Activated naive CD8-positive, alpha-beta T cell treated with anti-CD3 and anti-CD28 coated beads for 36 hours (primary cell): ENCODE measurements at places on chromosomes 16 and 17.

DNA sequence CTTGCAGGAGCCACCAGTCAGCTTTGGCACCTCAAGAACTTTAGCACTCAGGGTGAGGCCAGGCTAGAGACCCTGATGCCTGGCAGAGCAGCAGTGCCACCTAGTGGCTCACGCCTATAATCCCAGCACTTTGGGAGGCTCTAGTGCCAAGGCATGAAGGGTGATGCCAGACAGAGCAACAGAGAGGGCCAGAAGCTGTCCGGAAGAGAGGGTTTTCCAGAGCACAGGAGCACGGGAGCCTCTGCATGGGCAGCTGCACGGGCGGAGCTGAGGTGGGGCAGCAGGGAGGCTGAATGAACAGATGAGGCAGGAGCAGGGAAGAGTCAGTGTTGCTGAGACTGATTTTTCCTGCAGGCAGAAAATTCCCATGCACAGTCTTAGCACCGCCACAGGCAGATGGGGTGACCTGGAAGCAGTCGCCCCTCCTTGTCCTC lies 38.9 kb downstream of the MYH3 start:
- DNase-seq = peak; percentile 66

GRCh38 chr17:29618272-29619065 lies 4.2 kb downstream of the CORO6 start:
- DNase-seq = no peak

DNA sequence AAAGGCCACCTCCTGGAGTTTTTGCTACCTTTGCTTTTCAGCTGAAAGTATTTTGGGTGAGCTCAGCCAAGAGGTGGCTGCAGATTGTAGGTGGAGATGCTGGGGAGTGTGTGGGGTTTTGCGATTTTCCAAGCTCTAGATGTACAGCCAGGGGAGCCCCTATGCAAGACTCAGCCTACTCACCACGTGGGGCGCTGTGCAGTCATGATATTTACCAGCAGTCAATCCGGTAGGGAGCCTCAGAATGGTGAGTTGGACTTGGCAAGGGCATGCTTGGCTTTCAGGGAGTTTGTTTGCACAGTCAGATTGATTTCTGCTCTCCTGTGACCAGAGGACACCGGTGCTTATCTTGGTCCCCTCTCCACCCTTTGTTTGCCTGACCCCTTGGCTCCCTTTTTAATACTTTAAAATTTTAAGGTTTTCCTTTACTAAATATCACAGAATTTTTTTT lies 175.3 kb downstream of the UTP18 start:
- DNase-seq = no peak

DNA sequence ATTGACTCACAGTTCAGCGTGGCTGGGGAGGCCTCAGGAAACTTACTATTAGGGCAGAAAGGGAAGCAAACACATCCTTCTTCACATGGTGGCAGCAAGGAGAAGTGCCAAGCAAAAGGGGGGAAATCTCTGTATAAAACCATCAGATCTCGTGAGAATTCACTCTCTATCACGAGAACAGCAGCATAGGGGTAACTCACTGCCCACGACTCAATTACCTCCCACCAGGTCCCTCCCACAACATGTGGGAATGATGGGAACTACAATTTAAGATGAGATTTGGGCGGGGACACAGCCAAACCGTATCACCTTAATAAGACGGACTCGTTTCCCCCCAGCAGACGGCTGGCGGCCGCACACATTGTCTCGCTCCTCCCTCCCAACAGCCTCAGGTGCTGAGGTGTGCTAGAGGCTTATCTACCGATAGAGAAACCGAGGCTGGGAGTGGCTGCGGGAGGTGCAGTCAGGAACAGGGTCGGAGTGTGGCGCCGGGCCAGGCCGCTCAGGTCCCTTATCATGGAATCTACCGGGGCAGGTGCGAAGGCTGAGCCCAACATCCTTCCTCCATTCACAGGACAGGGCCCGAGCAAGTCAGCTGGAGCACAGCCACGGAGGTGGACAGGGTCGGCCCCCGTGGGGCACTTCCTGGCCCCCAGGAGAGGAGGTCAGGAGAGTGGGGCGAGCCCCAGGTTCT lies 4.9 kb upstream of the ZG16B start:
- no peak for DNase-seq

DNA sequence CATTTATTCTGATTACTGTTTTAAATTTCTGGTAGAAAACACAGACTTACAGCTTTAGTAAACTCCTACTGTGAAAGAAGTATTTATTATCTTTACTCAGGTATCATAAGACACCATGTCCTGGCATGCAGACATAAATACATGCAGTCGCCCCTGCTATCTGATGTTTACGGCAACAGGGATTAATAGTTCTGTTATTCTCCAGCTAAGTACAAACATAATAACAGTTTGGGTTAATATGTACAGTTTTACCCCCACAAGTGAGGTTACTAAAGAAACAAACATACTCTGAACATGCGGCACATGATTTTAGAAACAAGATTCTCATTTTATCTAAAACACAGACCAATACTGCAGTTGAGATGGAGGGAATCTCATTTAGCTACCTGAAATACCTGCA lies 170.8 kb downstream of the ABCA8 start:
- DNase-seq = no peak
